Activated naive CD8-positive, alpha-beta T cell treated with anti-CD3 and anti-CD28 coated beads, Interleukin-2, amount 10 ng/mL, durations not matched to agents 7 days and 5 days (primary cell): ENCODE measurements at places on chromosomes 1 and 21. TPM values are rescaled to one million over a fixed set of nuclear protein-coding genes. Genes with fewer than 3 reads are reported as not detected.
A peak's percentile ranks its signal among the peaks of the same experiment; 100 is the strongest.

DNA sequence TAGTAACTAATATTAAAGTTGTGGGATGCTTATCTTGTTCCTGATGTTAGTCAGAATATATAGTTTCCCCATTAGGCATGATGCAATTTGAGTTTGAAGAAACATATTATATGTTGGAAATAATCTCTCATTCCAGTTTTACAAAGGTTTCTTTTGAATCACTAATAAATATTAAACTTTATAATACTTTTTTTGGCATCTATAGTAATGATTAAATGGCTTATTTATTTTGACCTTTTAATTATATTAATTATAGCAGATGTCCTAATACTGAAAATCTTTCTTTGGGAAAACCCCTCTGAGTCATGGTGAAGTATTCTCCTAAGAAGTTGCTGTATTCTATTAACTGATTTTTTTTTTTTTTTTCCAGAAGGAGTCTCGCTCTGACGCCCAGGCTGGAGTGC, 28.5 kb upstream of the PTGS2 start:
- H3K4me3 ChIP-seq: no peak overlapping the region
- peaks cover 7% of the 10 kb centered on the region for H3K27me3 ChIP-seq
- H3K4me1 ChIP-seq: no peaks in the 10 kb centered on the region
- H3K27ac ChIP-seq: no peak overlapping the region
- DNase-seq: no peak
- no peaks in the 10 kb centered on the region for H3K36me3 ChIP-seq

DNA sequence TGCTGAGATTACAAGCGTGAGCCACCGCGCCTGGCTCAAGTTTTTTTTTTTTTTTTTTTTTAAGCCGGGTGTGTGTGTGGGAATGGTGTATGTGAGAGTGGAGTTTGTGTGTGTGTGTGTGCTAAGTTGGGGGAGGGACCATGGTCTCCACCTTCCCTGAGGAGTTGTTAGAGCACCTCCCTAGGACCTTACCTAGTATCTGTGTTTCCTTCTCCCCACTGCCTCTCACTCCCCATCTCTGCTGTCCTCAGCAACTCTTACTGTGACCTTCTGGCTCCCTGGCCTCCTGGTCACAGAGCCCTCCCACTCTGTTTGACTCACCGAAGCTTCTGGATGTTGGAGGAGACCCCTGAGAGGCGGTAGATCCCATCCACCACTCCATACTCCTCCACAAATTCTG, 10.4 kb downstream of the ARHGAP30 start:
- DNase-seq: no peak
- H3K27ac ChIP-seq: no peak overlapping the region
- H3K4me1 ChIP-seq: peaks cover 34% of the 10 kb centered on the region
- H3K4me3 ChIP-seq: no peak overlapping the region
- H3K27me3 ChIP-seq: no peaks in the 10 kb centered on the region

DNA sequence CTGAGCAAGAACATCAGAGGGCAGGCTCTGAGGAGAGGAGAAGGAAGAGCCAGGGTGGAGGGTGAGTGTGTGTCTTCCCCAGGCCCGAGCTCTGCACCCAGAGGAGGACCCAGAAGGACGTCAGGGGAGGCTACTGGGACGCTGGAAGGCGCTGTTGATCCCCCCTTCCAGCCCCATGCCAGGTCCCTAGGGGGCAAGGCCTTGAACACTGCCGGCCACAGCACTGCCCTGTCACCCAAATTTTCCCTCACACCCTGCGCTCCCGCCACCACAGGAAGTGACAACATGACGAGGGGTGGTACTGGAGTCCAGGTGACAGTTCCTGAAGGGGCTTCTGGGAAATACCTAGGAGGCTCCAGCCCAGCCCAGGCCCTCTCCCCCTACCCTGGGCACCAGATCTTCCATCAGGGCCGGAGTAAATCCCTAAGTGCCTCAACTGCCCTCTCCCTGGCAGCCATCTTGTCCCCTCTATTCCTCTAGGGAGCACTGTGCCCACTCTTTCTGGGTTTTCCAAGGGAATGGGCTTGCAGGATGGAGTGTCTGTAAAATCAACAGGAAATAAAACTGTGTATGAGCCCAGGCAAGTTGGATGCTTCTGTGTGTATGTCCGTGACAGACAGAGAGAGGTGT, 17.1 kb downstream of the BCAN start:
- H3K4me1 ChIP-seq: peaks cover 58% of the 10 kb centered on the region
- DNase-seq: no peak
- H3K36me3 ChIP-seq: no peaks in the 10 kb centered on the region
- H3K27ac ChIP-seq: peak overlapping the region; percentile 89

GRCh38 chr1:13818926-13819325, 118.9 kb downstream of the PRDM2 start:
- H3K4me3 ChIP-seq: no peak overlapping the region
- H3K27ac ChIP-seq: no peak overlapping the region

DNA sequence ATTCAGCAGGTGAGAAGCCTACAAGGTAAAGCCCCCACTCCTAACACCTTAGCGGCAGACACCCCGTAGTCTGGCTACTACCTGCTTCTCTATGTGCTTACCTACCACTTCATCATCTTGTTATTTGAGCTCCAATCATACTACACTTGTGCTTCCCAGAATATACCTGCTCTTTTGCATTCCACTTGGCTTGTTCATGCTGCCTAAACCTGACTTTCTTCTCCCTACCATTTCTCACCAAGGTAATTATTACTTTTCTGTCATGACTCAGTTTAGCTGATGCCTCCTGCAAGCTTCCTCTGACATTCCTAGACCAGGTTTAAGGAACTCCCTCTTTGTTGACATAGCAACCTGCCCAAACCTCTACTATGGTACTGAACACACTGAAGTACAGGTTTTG, 495.6 kb upstream of the C1orf87 start:
- DNase-seq: no peak
- H3K4me3 ChIP-seq: no peak overlapping the region
- H3K36me3 ChIP-seq: no peaks in the 10 kb centered on the region
- H3K27me3 ChIP-seq: peaks cover 2% of the 10 kb centered on the region

DNA sequence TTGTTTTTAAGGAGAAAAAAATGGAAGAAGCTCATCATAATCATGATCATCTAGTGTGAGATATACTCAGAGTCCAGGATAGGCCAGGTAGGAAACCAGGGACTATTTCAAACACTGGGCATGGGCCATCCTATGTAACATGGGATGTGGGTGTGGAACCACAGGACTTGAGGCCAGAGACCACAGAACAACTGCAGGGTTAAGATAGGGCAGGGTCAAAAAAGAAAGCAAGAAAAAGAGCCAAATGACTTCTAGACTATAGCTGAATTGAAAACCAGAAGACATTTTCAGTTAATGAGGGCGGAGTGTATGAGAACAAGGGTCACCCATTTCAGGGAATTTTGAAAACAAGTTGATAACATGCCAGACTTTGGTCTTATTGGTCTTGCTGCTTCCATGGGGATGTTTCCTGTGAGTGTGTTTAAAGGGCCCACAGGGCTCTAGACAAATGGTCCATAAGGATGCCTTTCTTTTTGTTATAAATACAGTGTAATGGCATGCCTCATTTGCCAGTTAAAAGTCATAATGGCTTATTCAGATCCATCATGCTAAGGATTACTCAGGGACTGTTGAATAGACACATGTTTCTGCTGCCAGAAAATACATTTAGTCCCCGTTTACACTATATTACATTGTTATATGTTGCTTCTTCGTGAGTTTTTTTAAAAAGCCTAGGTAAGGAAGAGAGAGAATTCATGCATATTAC, 182.0 kb upstream of the C21orf91 start:
- DNase-seq: no peak
- H3K4me3 ChIP-seq: no peak overlapping the region
- H3K36me3 ChIP-seq: no peaks in the 10 kb centered on the region
- H3K27me3 ChIP-seq: no peaks in the 10 kb centered on the region

- DNase-seq: no peak
- peaks cover 42% of the 10 kb centered on the region for H3K4me1 ChIP-seq
- H3K27ac ChIP-seq: no peak overlapping the region
- peaks cover 2% of the 10 kb centered on the region for H3K36me3 ChIP-seq
Measured at GRCh38 chr1:33443080-33443704, 12.3 kb upstream of the PHC2 start.

DNA sequence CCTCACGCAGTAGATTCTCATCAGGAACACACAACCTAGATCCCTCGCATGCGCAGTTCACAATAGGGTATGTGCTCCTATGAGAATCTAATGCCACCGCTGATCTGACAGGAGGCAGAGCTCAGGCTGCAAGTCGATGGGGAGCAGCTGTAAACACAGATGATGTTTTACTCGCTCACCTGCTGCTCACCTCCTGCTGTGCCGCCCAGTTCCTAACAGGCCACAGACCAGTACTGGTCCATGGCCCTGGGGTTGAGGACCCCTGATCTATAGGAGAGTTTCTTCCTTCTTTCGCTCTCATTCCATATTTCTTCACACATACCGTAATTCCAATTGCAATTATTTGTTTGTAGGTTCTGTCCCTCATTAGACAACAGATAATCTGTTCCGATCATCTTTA, 103.4 kb downstream of the CLEC20A start:
- H3K4me1 ChIP-seq: no peaks in the 10 kb centered on the region
- H3K4me3 ChIP-seq: no peak overlapping the region
- no peak for DNase-seq
- no peak overlapping the region for H3K27ac ChIP-seq

- DNase-seq: no peak
- H3K36me3 ChIP-seq: peaks cover 6% of the 10 kb centered on the region
- H3K27ac ChIP-seq: peak overlapping the region; percentile 18
- H3K4me1 ChIP-seq: peaks cover 12% of the 10 kb centered on the region
- H3K27me3 ChIP-seq: peaks cover 8% of the 10 kb centered on the region
Measured at GRCh38 chr1:199242147-199242546, 603.3 kb downstream of the PTPRC start.

- H3K4me3 ChIP-seq: no peak overlapping the region
- DNase-seq: no peak
- H3K36me3 ChIP-seq: peaks cover 14% of the 10 kb centered on the region
- no peaks in the 10 kb centered on the region for H3K4me1 ChIP-seq
Measured at GRCh38 chr1:27821761-27822315, 8.7 kb upstream of the PPP1R8 start.

DNA sequence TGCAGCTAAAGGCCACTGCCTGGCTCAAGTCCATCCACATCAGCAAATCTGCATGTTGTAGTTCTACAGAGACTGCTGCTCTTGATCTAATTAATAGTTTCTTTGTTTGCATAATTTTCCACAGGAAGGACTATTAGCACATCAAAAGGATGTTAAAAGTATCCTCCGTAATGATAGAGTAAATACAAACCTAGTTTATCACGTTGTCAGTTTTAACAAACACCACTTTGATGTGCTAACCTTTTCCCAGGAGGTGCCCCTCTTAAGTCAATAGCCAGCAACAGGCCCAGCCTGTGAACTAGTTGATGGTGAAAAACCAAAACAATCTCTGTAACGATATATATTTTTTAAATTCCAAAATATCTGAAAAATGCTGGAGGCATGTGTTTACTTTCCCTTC, 64.2 kb upstream of the SLC22A15 start:
- no peak overlapping the region for H3K27ac ChIP-seq
- no peaks in the 10 kb centered on the region for H3K36me3 ChIP-seq
- H3K27me3 ChIP-seq: no peaks in the 10 kb centered on the region
- H3K4me1 ChIP-seq: no peaks in the 10 kb centered on the region
- DNase-seq: no peak

DNA sequence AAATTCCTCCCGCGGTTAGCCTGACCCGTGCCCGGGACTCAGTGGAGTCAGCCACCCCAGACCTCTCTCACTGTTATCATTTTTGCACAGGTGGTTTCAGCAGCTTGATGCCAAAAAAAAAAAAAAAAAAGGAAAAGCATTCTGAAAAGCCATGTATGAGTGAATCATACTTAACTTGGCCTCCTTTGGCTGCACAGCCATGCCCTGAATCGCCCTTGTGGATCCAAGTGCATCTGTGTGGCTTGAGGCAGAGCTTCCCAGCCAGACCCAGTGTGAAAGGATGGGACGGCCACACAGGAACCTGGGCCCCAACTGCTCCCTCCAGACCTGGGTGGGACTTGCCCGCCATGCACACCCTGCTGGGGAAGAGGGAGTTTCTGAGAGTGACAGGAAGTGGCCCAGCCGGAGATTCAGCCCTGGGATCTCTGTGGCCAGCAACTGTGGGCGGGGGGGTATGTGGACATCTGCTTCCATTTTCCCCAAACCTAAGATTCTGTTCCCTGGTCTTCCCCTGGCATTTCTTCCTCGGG, 8.6 kb downstream of the YBEY start:
- no peak for DNase-seq
- H3K4me3 ChIP-seq: peak overlapping the region; percentile 30
- H3K4me1 ChIP-seq: peaks cover 19% of the 10 kb centered on the region
- H3K27me3 ChIP-seq: no peaks in the 10 kb centered on the region
- H3K36me3 ChIP-seq: peaks cover 27% of the 10 kb centered on the region

GRCh38 chr1:179599623-179600249, 8.1 kb downstream of the TDRD5 start:
- DNase-seq: no peak
- no peaks in the 10 kb centered on the region for H3K36me3 ChIP-seq
- peaks cover 5% of the 10 kb centered on the region for H3K27me3 ChIP-seq

DNA sequence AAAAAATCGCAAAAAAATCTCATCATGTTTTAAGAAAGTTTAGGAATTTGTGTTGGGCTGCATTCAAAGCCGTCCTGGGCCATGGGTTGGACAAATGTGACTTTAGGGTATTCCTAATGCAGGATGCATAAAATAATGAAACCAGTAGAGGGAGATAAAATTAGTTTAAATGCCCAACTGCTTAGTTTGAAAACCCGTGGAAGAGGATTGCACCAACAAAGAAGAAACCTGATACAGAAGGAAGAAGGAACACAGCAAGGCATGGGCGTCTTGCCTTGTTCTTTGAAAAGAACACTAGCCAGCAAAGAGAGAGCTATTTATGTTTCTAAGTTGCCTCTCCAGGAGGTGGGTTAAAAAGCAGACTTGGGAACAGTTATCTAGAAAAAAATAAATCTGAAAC, 37.9 kb downstream of the WDR3 start:
- no peaks in the 10 kb centered on the region for H3K27me3 ChIP-seq
- H3K36me3 ChIP-seq: peaks cover 2% of the 10 kb centered on the region
- no peak overlapping the region for H3K27ac ChIP-seq
- DNase-seq: no peak
- H3K4me1 ChIP-seq: no peaks in the 10 kb centered on the region

- peaks cover 18% of the 10 kb centered on the region for H3K4me1 ChIP-seq
- no peaks in the 10 kb centered on the region for H3K27me3 ChIP-seq
- H3K4me3 ChIP-seq: no peak overlapping the region
- peaks cover 4% of the 10 kb centered on the region for H3K36me3 ChIP-seq
Measured at GRCh38 chr21:31279986-31280385, 64.1 kb downstream of the TIAM1 start.

DNA sequence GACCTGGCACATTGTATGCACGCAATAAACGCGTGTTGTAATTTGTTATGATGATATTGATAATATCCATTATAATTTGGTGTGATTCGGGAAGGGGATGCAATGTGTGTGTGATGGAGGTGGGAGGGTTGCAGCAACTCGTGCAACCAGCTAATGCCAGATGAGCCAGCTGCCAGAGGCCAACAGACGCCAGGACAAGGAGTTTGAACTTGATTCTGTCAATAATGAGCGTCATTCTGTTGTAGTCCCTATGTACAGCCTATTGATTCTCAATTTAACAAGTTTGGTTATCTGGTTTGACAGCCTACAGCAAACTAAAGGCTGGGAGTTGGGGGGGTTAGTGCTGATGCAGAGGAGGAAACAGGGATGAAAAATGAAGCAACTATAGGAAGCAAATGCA, 35.5 kb downstream of the TIAM1 start:
- DNase-seq: no peak
- no peaks in the 10 kb centered on the region for H3K27me3 ChIP-seq
- H3K36me3 ChIP-seq: no peaks in the 10 kb centered on the region
- H3K4me1 ChIP-seq: no peaks in the 10 kb centered on the region
- H3K4me3 ChIP-seq: no peak overlapping the region

GUCA2A gene
- not detected for total RNA-seq

PTPRF gene
- 2.3 TPM for total RNA-seq

ZNF683 gene
- total RNA-seq: 9.9 TPM

CLDN8 gene
- not detected for total RNA-seq

ALX3 gene
- total RNA-seq: not detected

NBPF14 gene
- total RNA-seq: 16.8 TPM

SLC25A34 gene
- 1.6 TPM for total RNA-seq

C8A gene
- total RNA-seq: not detected

MXRA8 gene
- 0.51 TPM for total RNA-seq

FCRL6 gene
- 7.3 TPM for total RNA-seq

SPRR4 gene
- total RNA-seq: not detected
